ENCODE measurements at places on chromosomes 12 and 14.
A peak's percentile ranks its signal among the peaks of the same experiment; 100 is the strongest.

- H3K4me3 ChIP-seq = no peak overlapping the region
- DNase-seq = no peak
- no peaks in the 10 kb centered on the region for H3K4me1 ChIP-seq
- H3K27ac ChIP-seq = no peak overlapping the region
- no peaks in the 10 kb centered on the region for H3K27me3 ChIP-seq
Measured at GRCh38 chr14:101252443-101253214, 308.7 kb upstream of the DIO3 start.

- no peaks in the 10 kb centered on the region for H3K4me1 ChIP-seq
- no peak overlapping the region for H3K27ac ChIP-seq
- no peaks in the 10 kb centered on the region for H3K27me3 ChIP-seq
Measured at GRCh38 chr14:75487155-75487671, 35.1 kb upstream of the BATF start.

GRCh38 chr14:100402631-100403030 lies 79.5 kb downstream of the SLC25A47 start:
- H3K4me3 ChIP-seq = no peak overlapping the region
- H3K36me3 ChIP-seq = no peaks in the 10 kb centered on the region
- H3K4me1 ChIP-seq = peaks cover 9% of the 10 kb centered on the region
- DNase-seq = no peak
- H3K27me3 ChIP-seq = no peaks in the 10 kb centered on the region

GRCh38 chr14:74867673-74868072 lies 8.3 kb downstream of the PROX2 start:
- DNase-seq = no peak
- H3K36me3 ChIP-seq = no peaks in the 10 kb centered on the region
- no peaks in the 10 kb centered on the region for H3K27me3 ChIP-seq
- H3K4me1 ChIP-seq = no peaks in the 10 kb centered on the region

DNA sequence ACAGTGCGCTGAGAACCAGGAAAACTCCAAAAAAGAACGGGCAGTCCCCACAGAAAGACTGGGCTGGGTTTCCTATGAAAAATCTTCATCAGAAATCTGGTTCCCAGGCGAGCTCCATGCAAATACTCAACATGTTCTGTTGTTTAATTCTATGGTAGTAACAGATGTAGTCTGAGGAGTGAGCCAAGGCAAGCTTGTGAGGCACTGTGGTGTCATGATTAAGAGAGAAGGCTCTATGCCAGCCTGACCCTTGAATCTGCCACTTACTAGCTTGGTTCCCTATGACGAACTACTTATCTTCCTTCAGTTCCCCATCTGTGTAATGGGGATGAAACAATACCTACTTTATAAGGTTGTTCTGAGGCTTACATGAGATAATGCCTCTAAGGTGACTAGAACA lies 10.7 kb downstream of the POMT2 start:
- peak overlapping the region; percentile 55 for H3K27ac ChIP-seq
- H3K4me1 ChIP-seq = no peaks in the 10 kb centered on the region
- no peaks in the 10 kb centered on the region for H3K36me3 ChIP-seq
- no peak for DNase-seq

- no peaks in the 10 kb centered on the region for H3K4me1 ChIP-seq
- no peak for DNase-seq
- no peaks in the 10 kb centered on the region for H3K27me3 ChIP-seq
- H3K27ac ChIP-seq = no peak overlapping the region
- H3K4me3 ChIP-seq = no peak overlapping the region
Measured at GRCh38 chr12:103272949-103273348, 222.8 kb downstream of the C12orf42 start.

DNA sequence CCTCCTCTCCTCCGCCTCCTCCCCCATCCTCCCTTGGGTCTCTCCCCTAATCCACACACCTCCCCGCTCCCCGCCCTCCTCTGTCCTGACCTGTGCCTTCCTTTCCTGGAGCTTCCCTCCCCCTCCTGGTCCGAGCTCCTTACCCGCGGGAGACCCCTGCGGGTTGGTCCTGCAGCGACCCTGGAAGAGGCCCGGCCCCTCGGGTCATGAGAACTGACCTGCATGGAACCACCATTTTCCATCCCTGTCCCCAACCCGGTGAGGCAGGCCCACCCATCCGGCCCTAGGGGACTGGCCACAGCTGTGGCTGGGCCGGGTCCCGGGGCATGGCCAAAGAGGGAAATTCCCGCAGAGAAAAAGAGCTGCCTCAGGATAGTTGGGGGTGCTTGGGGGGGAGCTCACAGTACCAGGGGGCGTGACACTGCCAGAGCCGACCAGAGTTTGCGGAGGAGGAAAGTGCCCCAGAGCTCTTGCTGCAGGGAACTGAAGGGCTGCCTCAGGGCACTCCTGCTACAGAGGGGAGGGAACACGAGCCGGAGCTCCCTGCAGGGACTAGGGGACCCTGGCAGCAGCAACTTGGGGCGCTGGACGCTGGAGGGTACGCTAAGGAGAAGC lies 613 bp downstream of the ARHGEF40 start:
- DNase-seq = no peak
- peak overlapping the region; percentile 81 for H3K27ac ChIP-seq
- H3K27me3 ChIP-seq = no peaks in the 10 kb centered on the region
- H3K36me3 ChIP-seq = peaks cover 20% of the 10 kb centered on the region

GRCh38 chr14:90698379-90698869 lies 117.8 kb downstream of the TTC7B start:
- peak overlapping the region; percentile 86 for H3K27ac ChIP-seq
- H3K4me1 ChIP-seq = peaks cover 26% of the 10 kb centered on the region
- no peaks in the 10 kb centered on the region for H3K27me3 ChIP-seq
- peak; percentile 51 for DNase-seq

- DNase-seq = no peak
- H3K36me3 ChIP-seq = no peaks in the 10 kb centered on the region
- H3K4me3 ChIP-seq = no peak overlapping the region
- no peak overlapping the region for H3K27ac ChIP-seq
Measured at GRCh38 chr12:99146730-99147129, 500.8 kb upstream of the GARIN6 start.

DNA sequence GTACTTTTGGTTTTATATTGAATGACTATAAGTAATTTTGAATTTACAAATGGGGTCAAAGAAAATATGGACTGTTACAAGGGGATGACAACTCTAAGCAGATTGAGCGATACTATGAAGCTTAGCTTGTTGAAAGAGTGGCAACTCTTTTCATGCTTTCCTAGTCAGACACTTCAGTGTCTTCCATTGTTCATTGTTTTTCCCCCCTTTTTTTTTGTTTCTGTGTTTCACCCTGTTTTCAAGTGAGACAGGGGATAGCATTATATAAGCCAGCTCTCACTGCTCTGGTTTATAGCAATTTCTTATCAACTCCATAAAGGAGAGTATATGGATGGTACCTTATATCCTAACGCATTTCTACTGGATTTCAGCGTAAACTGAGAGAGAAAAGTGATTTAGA lies 24.6 kb downstream of the PEBP1 start:
- no peaks in the 10 kb centered on the region for H3K27me3 ChIP-seq
- H3K4me3 ChIP-seq = no peak overlapping the region
- H3K27ac ChIP-seq = no peak overlapping the region
- DNase-seq = no peak
- H3K36me3 ChIP-seq = peaks cover 28% of the 10 kb centered on the region

GRCh38 chr12:52277486-52278245 lies 3.2 kb downstream of the KRT86 start:
- peaks cover 17% of the 10 kb centered on the region for H3K4me1 ChIP-seq
- no peak overlapping the region for H3K4me3 ChIP-seq
- no peak for DNase-seq
- H3K27me3 ChIP-seq = no peaks in the 10 kb centered on the region
- no peak overlapping the region for H3K27ac ChIP-seq
- no peaks in the 10 kb centered on the region for H3K36me3 ChIP-seq

DNA sequence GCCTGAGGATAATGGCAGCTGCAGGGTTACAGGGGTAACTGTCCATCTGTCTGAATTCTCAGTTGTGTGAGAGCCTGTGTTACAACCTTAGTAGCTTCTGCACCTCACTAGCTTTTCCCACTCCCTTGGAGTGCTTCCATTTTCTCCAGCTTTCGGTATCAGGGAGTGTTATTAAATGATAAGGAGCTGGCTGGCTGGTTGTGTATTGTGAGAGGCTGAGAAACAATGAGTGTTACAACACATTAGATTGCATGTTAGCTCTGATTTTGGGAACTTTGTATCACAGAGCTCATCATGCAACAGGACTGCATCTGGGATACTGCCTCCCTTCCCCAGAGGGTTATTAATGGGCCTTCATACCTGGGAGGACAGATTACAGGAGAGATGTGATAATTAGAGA lies 723.7 kb downstream of the DIO2 start:
- no peak overlapping the region for H3K27ac ChIP-seq
- no peak for DNase-seq
- H3K4me1 ChIP-seq = no peaks in the 10 kb centered on the region
- no peaks in the 10 kb centered on the region for H3K36me3 ChIP-seq

DNA sequence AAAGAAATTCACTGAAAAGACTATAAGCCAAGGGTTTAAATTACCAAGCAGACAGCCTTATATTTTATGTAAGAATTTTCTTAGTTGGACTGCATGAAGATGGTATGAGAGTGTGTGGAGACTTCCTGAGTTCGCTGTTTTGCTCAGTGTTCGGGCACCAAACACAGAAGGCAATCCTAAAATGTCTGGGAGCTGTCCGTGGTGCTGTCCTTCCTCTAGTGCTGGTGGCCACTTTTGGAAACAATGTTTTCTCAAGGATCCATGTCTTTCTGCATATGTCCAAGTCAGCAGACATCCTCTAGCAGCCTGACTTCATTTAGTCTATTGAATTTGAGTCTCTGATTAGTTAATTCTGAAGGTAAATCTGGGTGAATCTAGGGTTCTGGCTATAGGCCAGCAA lies 135.8 kb downstream of the SLC8A3 start:
- H3K27me3 ChIP-seq = no peaks in the 10 kb centered on the region
- H3K27ac ChIP-seq = no peak overlapping the region
- DNase-seq = no peak
- H3K4me3 ChIP-seq = no peak overlapping the region
- H3K36me3 ChIP-seq = no peaks in the 10 kb centered on the region

GRCh38 chr14:49582113-49582977 lies 3.8 kb downstream of the RPS29 start:
- DNase-seq = no peak
- H3K27ac ChIP-seq = no peak overlapping the region
- no peaks in the 10 kb centered on the region for H3K4me1 ChIP-seq

GRCh38 chr14:64234877-64235651 lies 59.1 kb downstream of the ESR2 start:
- H3K4me3 ChIP-seq = no peak overlapping the region
- H3K27me3 ChIP-seq = no peaks in the 10 kb centered on the region
- no peaks in the 10 kb centered on the region for H3K36me3 ChIP-seq
- DNase-seq = no peak

GRCh38 chr14:61730756-61731373 lies 31.4 kb upstream of the SNAPC1 start:
- DNase-seq = no peak
- no peak overlapping the region for H3K4me3 ChIP-seq
- no peaks in the 10 kb centered on the region for H3K27me3 ChIP-seq

- H3K36me3 ChIP-seq = no peaks in the 10 kb centered on the region
- DNase-seq = no peak
- no peak overlapping the region for H3K4me3 ChIP-seq
- H3K4me1 ChIP-seq = no peaks in the 10 kb centered on the region
Measured at GRCh38 chr12:57236925-57237595, 7.5 kb downstream of the SHMT2 start.

- H3K27me3 ChIP-seq = no peaks in the 10 kb centered on the region
- DNase-seq = no peak
- peak within 1 kb of the TSS; percentile 65 for H3K4me3 ChIP-seq
- H3K27ac ChIP-seq = peak within 1 kb of the TSS; percentile 89
- H3K36me3 ChIP-seq = no peaks in the 10 kb centered on the region
Measured at GRCh38 chr12:2959192-2959504, at the start of gene TEAD4. Gene TEAD4, plus strand, starts transcription at chr12:2959397.

DNA sequence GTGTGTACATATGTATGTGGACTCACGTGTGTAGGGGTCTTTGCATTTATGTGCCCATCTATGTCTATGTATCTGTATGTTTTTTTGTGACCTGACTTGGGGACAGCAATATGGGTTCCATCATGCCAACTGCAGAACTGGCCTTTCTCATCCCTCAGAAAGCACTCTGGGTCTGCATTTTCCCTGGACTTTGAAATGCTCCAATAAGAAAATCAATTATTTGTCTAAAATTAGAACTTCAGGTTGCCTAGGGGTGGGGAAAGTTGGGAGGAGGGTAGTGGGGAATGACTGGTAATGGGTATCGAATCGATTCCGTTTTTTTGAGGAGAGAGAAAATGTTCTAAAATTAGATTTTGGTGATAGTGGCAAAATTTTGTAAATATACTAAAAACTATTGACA lies 140.8 kb upstream of the NOS1 start:
- no peaks in the 10 kb centered on the region for H3K27me3 ChIP-seq
- H3K4me1 ChIP-seq = no peaks in the 10 kb centered on the region
- no peaks in the 10 kb centered on the region for H3K36me3 ChIP-seq
- no peak overlapping the region for H3K4me3 ChIP-seq
- DNase-seq = no peak

GRCh38 chr12:5586201-5586600 lies 154.3 kb downstream of the NTF3 start:
- DNase-seq = no peak
- H3K27me3 ChIP-seq = no peaks in the 10 kb centered on the region
- H3K27ac ChIP-seq = no peak overlapping the region
- H3K36me3 ChIP-seq = no peaks in the 10 kb centered on the region

- H3K4me1 ChIP-seq = no peaks in the 10 kb centered on the region
- no peak for DNase-seq
- H3K36me3 ChIP-seq = no peaks in the 10 kb centered on the region
- H3K27me3 ChIP-seq = no peaks in the 10 kb centered on the region
- H3K27ac ChIP-seq = no peak overlapping the region
- no peak overlapping the region for H3K4me3 ChIP-seq
Measured at GRCh38 chr14:93536945-93537344, 106.2 kb downstream of the UNC79 start.

GRCh38 chr14:29814156-29815015 lies 113.3 kb downstream of the PRKD1 start:
- H3K4me3 ChIP-seq = no peak overlapping the region
- H3K27ac ChIP-seq = no peak overlapping the region
- H3K4me1 ChIP-seq = peaks cover 21% of the 10 kb centered on the region
- H3K27me3 ChIP-seq = no peaks in the 10 kb centered on the region
- DNase-seq = peak; percentile 10

DNA sequence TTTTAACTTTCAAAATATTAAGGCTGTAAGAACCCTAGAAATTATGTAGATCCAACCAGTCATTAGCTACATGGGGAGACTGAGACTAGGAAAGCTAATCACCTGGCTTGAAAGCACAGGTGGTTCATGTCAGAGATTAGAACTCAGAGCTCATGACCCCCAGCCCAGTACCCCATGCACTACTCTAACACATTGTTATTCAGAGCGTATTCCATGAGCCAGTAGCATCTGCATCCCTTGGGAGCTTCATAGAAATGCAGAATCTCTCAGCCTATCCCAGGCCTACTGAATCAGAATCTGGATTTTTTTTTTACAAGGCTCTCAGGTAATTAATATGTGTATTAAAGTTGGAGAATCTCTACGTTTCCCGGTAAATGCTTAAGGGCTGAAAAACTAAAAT lies 161.7 kb downstream of the BTG1 start:
- H3K36me3 ChIP-seq = no peaks in the 10 kb centered on the region
- H3K27me3 ChIP-seq = no peaks in the 10 kb centered on the region
- DNase-seq = no peak
- no peak overlapping the region for H3K27ac ChIP-seq
- H3K4me1 ChIP-seq = no peaks in the 10 kb centered on the region

GRCh38 chr12:78290606-78291345 lies 460.1 kb downstream of the NAV3 start:
- no peak overlapping the region for H3K27ac ChIP-seq
- H3K4me3 ChIP-seq = no peak overlapping the region
- H3K36me3 ChIP-seq = no peaks in the 10 kb centered on the region
- DNase-seq = no peak
